Heart right ventricle (tissue), 16 donors: ENCODE measurements at places on chromosomes 2 and 18. TPM values are rescaled to one million over a fixed set of nuclear protein-coding genes. Genes with fewer than 3 reads are reported as not detected.

The FBXO41 gene
- 0.51 TPM for polyA plus RNA-seq

The KCNJ13 gene
- not detected for polyA plus RNA-seq

The CENPA gene
- 1.5 TPM for polyA plus RNA-seq

The PKDCC gene
- 91.4 TPM for polyA plus RNA-seq

The GNAL gene
- polyA plus RNA-seq = 0.42 TPM

The ANKRD53 gene
- polyA plus RNA-seq = 0.97 TPM

The LBX2 gene
- polyA plus RNA-seq = 0.44 TPM

The ITPRIPL1 gene
- polyA plus RNA-seq = 0.68 TPM

The ZNF521 gene
- polyA plus RNA-seq = 4.9 TPM

The ALPI gene
- not detected for polyA plus RNA-seq

The RTP5 gene
- polyA plus RNA-seq = not detected

DNA sequence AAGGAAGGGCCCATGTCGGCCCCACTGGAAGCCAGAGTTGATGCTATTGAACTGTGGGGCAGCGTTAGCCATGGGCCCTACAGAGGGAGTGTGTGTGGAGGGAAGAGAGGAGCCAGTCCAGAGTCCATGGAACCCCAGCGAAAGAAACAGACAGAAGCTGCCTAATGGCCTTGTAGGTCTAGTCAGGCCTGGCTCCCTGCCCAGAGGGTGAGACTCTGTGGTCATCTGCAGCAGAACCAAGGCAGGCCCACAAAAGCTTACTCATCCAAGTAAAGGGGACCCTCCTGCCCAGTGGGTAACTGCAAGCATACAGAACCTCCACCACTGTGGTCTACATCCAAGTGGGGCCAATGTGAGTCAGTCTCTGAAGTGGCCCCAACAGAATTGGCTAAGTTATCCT is 439.8 kb downstream of the TGIF1 start:
- DNase-seq = no peak

DNA sequence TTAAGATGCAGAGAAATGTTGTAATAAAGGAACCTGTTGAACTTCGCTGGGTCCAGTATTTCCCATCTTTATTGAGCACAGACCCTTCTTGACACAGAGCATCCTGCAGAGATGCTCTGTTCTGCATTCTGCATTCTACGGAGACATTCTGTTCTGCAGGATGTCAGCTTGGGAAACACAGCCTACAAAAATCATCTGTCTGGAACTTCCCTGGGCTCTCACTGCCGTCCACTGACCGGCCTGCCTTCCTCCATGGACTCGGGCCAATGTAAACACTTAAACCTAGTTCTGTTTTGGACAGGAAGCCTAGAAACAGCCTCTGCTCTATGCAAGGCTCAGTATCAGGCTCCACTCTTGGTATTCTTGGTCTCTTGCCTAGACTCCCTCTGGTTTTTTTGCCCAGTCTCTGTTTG is 90.0 kb upstream of the PPP1CB start:
- peak; percentile 84 for DNase-seq

GRCh38 chr2:198316852-198317396 is 512.5 kb downstream of the PLCL1 start:
- DNase-seq = no peak

DNA sequence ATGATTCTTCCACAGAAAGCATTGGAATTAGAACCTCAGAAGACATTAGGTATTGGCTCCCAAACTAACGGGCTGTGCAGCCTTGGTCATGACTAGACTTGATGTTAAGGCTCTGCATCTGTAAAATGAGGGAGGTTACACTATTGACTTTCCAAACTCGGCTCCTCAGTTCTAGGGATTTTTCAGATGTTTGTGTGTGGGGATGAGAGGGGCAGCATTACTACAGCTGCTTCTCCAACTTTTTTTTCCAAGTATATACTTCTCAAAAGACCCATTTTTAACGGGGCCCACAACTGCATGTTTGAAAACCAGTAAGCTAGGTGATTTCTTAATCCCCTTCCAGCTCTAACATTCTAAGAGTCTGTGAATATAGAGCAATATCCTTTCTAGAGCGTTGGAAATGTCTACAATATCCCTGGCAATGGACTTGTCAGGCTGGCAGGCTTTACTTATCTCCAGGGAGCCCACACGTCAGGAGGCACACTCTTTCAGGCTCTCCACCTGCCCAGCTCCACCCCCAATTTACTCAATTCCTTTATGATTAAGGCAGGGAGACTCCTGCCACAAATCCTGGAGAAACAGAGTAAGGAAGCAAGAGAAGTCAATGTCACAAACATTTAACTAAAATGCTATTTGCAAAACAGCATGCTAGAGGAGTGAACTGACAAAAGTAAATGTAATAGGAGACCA is 844 bp upstream of the MPV17 start:
- no peak for DNase-seq

GRCh38 chr2:152445791-152446201 is 110.8 kb downstream of the FMNL2 start:
- DNase-seq = no peak

- DNase-seq = no peak
Measured at GRCh38 chr2:194252127-194252526, 1404.9 kb upstream of the SLC39A10 start.

GRCh38 chr2:188695953-188696352 is 278.2 kb upstream of the COL3A1 start:
- no peak for DNase-seq

- no peak for DNase-seq
Measured at GRCh38 chr2:143936538-143936847, 583.4 kb downstream of the ZEB2 start.

DNA sequence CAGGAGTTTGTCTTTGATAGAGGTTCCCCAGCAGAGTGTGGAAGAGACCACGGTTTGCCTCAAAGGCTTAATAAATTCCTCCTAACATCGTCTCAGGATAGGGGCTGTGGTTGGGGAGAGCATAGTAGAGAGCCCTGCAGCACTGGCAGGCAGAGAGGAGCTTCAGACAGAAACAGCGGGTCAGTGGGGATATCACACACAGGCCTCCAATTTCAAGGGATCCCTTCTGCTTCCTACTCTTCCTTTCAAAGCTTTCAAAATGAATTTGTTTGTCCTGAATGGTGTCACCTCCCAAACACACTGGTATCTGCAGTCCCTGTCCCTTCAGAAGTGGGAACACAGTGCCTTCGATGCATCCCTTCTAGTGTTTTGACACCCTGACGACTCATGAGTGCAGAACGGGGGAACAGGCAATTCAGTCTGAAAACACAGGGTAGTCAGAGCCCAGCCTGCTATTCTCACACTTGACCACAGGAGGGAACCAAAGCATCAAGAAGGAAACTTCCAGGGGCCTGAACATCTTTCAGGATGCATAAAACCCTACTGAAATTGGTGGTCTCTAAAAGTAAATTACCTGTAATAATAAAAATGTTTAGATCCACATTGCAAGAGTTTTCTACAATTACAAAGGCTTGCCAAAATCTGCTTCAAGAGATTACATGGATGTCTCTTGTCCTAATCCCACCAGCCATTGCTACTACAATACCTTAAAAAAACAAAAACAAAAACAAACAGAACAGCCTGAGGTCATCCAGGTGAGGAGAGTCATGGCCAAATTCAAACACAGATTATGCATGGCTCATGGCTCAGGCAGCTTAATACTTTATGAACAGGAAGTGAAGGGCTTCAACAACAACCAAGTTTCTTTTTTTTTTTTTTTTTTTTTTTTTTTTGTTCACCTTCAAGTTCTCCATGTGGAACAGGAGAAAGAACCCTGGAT is 49.8 kb downstream of the SLC14A2 start:
- DNase-seq = peak; percentile 46

GRCh38 chr18:8176554-8176953 is 432.7 kb upstream of the RAB12 start:
- DNase-seq = no peak

DNA sequence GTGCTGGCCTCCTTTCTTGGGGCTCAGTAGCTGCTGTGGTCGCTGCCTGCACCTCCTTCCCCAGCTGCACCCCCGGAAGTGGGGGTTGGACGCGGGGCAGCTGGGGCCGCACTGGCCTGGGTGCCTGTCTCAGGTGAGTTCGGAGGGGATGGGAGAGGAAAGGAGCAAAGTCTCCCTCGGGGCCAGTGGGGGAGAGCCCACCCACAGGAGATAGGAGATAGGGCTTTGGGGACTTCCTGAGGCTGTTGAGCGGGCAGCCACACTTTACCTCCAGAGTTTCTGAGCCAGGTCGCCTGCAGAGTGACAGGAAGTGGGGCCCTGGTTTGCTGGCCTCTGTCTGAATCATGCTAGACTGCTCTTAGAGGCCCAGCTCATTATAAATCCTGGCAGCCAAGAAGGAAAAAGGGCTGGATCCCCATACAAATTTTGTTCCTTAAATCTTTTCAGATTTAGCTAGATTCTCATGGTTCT is 8.1 kb downstream of the MBP start:
- no peak for DNase-seq

- DNase-seq = no peak
Measured at GRCh38 chr2:168811696-168812095, 9.3 kb downstream of the NOSTRIN start.

- no peak for DNase-seq
Measured at GRCh38 chr2:135582383-135582782, 51.1 kb downstream of the R3HDM1 start.

- DNase-seq = no peak
Measured at GRCh38 chr18:56678836-56679565, 27.8 kb downstream of the WDR7 start.

GRCh38 chr18:74898965-74899364 is 301.3 kb downstream of the ZNF407 start:
- no peak for DNase-seq

GRCh38 chr2:136113209-136113971 is 4.6 kb downstream of the CXCR4 start:
- DNase-seq = no peak

DNA sequence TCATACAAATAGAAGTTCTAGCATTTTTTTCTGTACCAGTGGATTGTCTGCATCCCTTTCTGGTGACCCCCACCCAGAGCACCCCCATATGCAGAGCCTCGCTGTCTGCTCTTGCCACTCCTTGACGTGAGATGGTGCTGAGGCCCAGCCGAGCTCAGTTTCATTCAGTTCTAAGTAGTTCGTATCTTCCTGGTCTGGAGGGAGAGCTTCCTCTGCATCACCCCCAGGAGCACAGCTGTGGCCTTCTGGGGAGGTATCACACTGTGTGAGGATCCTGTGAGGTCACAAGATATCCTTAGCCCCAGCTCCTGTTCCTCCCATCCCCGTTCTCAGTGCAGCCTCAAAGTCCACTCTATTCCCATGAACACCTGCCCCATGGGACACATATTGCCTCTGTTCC is 132.7 kb downstream of the PTGR3 start:
- DNase-seq = no peak

DNA sequence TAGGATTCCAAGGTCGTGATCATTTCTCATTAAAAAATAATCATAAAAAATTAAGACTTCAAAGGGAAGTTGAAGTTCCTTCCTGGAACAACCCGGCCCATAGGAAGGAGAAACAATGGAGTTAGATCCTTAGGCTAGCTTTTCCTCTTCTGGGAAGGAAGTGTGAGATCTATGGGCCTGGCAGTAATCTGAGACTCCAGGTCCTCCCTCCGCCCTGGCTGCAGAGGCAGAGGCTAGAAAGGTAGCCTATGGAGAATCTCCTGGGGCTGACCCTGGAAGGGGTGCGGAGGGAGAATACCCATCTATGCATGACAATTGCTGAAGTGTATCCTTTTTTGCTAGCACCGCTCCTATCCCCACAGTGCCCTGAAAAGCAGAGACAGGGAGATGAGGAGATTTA is 37.9 kb downstream of the TRIB2 start:
- DNase-seq = no peak

- no peak for DNase-seq
Measured at GRCh38 chr2:239608260-239608659, 207.4 kb upstream of the HDAC4 start.

DNA sequence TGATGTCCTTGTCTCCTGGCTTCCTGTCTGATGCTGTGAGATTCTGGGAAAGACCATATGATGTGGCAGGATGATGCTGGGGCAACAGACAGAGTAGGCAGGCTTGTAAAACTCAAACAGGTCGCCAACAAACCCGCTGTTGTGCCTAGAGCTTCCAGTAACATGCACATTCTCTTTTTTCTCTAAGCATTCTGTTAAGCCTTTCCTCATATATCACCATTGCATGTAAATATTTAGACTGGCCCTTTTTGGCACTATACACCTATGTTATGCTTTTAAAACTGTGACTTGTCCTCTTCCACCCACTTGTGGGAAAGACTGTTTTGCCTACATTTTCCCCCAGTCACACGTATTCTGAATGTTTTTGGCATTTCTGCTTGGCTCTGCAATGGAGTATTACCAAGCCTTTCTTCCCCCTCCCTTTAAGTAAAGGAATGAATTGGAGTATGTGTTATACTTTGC is 250.4 kb upstream of the TANK start:
- DNase-seq = no peak

DNA sequence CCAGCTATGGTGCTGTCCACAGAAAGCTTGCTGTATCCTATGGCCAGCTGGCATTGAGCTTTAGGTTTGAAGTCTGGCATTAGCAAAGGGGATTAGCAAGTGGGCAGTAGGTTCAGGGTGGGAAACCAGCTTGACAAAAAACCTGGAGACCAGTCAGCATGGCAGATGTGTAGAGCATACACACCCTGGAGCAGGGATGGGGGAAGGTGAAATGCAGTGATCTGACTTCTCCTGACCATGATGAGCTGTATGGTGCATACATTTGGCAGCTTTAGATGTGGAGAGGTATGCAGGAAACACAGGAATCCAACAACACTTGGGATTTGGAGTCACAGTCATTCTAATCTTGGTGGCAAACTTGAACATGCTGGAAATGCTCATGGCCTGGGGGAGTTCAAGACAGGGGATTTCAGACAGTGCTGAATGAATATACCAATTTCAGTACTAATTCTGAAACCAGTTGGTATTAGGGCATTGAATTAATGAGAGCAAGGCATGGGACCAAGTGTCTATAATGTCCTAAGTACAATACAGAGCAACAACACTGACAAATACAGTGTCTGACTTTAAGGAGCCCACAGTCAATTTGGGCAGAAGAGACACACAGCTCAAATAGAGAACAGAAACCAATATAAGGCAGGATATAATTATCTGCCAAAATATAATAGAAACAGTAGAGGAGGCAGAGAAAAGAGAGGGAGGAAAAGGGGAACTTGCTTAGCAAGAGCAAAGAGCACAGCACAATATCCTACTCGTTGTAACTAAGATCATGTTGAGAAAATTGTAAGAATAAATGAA is 11.8 kb downstream of the ARHGAP15 start:
- no peak for DNase-seq
